Activated naive CD8-positive, alpha-beta T cell treated with anti-CD3 and anti-CD28 coated beads, Interleukin-2, amount 50 U/mL, for 24 hours (primary cell): ENCODE measurements at places on chromosomes 11 and 22.

GRCh38 chr22:22156716-22157347, 87.8 kb upstream of the VPREB1 start:
- DNase-seq, result peak; percentile 68

- no peak for DNase-seq
Observed at GRCh38 chr11:126782810-126783209, 217.8 kb downstream of the KIRREL3 start.

DNA sequence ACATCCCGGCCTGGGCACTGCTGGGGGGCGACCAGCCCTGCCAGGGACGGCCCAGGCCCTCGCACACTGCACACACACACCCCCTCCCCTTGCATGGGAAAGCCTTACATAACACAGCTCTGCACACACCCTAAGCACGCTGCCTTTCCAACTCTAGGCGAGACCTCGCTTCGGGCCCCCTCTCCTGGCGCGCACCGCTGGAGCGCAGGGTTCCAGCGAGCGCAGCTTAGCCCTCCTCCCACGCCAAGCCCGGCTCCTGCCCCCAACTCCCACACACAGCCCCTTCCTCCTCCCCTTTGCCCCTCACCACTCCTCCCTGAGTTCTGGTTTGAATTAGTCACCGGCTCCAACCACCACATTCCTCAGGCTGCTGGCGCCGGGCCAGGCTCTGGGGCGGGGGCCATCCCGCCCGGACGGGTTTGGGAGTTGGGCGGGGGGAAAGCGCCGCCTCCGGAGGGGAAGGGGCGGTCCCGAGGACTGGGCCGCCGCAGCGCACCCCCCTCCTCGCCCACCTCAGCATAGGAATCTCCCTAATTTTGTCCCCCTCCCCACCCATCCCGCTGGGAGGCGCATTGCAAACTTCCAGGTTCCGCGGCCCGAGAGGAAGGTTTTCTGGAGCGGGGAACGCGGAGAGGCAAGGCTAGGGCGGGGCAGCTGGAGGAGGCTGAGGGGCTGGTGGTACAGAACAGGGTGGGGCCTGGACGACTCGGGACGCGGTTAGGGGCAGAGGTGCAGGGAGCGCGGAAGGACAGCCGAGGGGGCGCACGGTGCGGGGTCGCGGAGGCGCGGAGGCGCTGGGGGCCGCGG, 966 bp downstream of the AHNAK start:
- peak; percentile 67 for DNase-seq

DNA sequence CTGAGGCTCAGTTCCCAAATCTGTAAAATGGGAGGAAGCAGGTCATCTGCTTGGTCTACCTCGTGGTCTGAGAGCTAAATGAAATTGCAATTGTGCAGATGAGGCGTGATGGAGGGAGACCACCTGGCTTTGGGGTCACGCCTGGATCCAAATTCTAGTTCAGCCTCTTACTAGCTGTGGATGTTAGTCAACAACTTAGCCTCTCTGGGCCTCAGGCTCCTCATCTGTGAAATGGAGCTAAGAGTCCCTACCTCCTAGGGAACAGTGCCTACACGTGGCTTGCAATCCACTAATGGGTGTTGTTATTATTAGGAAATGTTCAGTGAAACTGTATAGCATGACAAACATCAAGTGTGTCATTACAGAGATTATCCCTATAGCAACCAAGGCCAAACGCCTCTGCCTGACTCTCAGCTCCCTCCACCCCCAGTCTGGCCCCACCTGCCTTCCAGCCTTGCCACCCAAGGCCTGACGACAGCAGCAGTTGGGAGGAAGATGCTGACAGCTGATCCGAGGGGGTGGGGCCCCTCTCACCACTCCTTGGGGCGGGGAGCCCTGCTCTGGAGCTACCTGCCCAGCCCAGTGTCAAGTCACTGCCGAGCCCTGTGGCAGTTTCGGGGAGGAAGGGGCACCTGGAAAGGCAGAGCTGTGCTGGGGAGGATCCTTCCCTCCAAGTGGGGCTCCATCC, 1.7 kb upstream of the RHOD start:
- DNase-seq, result peak; percentile 27

GRCh38 chr11:96051820-96052219, 127.9 kb upstream of the MTMR2 start:
- DNase-seq, result no peak

GRCh38 chr22:24950272-24950902, 2.1 kb upstream of the KIAA1671 start:
- DNase-seq, result no peak

GRCh38 chr11:44680982-44681597, 45.7 kb upstream of the TSPAN18 start:
- peak; percentile 32 for DNase-seq

DNA sequence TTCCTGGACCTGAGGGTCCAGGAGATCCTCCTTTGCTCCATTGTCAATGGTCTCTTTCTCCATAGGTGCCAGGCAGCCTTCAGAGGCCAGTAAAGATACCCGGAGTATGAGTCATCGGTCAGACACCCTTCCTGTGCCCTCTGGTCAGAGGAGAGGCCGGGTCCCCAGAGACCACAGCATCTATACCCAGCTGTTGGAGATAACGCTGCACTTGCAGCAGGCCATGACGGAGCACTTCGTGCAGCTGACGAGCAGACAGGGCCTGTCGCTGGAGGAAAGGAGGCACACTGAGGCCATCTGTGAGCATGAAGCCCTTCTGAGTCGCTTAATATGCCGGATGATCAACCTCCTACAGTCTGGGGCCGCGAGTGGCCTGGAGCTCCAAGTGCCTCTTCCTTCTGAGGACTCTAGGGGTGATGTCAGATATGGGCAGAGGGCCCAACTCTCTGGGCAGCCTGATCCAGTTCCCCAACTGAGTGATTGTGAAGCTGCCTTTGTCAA, at the start of gene ACCSL:
TSS of gene ACCSL (plus strand) at position 51 of the 501 bp plus-strand sequence. CDS start at position 107, 56 bp downstream.
- DNase-seq, result no peak

DNA sequence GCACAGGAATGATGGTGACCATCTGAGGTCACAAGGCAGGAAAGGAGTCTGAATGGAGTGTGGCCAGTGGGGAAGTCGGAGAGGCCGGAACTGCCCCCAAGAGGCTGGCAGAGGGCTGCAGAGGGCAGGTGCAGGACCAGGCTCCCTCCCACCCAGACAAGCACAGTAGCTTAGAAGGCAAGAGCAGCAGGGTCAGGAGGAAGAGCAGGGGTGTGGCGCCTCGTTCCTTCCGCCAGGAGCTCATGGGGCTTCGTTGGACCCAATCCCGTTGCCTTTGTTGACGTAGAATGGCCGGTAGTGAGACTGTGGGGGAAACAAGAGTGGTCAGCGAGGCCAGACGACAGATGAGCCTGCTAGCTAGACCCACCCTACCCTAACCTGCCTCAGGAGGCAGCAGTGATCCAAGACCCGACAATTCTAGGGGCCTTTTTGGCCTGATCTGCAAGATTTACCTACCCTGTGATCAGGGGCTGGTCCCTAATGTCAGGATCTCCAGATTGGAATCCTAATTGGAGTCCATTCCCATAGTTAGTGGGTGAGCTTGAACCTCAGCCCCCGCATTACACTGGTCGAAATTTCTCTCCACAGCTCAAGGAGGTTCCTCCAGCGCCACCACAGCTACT, 25.6 kb downstream of the TRIM29 start:
- DNase-seq, result no peak

- no peak for DNase-seq
Observed at GRCh38 chr22:43828998-43829782, 17.1 kb upstream of the EFCAB6 start.
